ENCODE measurements at places on chromosomes 7 and 10.
A peak's percentile ranks its signal among the peaks of the same experiment; 100 is the strongest.

- DNase-seq = peak; percentile 78
Observed at GRCh38 chr7:114832906-114833595, 88.8 kb upstream of the MDFIC start.

- DNase-seq = no peak
Observed at GRCh38 chr10:35347121-35347562, 10.8 kb downstream of the CCNY start.

- DNase-seq = no peak
Observed at GRCh38 chr10:90032519-90032918, 331.1 kb downstream of the KIF20B start.

DNA sequence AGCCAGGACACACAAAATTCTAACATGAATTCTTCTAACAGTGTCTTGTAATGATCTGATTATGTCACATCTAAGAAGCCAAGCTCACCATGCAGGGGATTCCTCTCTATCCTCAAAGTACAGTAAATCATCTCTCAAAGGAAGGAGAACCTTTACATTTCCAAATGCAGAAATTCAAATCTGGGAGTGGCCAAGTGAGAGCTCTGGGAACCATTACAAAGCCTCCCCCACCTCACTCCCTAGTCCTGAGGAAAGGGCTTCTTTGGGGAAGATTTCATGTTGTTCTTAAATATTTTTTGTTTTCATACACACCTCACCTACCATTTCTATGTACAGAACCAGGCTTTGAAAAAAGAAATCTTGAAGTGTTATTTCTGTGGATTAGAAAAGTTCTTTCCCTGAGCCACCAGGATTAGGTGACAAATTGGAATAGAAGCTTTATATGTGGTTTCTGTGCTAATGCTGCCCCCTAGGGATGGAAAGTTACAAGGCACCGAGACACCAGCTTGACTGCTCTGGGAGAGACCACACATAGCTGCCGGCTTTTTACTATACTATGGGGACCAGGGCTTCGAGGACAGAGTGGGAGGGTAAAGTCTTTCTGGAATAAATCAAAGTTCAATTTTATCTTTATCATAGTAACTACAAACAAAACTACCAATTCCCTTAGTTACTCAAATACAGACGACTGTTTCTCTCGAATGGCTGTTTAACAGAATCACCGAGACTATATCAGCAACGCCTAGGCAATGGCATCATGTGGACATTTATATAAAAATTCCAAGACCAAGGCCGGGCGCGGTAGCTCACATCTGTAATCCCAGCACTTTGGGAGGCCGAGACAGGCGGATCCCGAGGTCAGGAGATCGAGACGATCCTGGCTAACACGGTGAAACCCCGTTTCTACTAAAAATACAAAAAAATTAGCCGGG is 116.1 kb downstream of the RNF216 start:
- DNase-seq = peak; percentile 49

DNA sequence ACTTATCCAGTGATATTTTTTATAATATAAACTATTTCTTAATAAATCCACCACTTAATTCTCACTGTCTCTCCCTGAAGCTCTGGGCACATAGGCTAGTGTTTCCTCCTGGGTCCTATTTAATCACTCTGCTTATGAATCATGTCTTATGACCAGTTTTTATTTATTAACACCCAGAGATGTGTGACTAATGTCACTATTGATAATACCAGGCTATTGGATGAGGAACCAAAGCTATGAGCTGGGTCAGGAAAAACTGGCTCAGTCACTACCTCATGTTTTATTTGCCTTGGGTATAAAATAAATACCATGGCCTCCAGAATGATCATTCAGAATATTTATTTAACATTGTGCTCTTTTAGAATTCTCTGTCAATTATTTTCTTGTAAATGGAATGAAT is 5.2 kb downstream of the SEMA3E start:
- DNase-seq = no peak

GRCh38 chr7:104767826-104768536 is 246.0 kb upstream of the KMT2E start:
- no peak for DNase-seq

- no peak for DNase-seq
Observed at GRCh38 chr7:118777308-118777707, 552.8 kb downstream of the ANKRD7 start.

DNA sequence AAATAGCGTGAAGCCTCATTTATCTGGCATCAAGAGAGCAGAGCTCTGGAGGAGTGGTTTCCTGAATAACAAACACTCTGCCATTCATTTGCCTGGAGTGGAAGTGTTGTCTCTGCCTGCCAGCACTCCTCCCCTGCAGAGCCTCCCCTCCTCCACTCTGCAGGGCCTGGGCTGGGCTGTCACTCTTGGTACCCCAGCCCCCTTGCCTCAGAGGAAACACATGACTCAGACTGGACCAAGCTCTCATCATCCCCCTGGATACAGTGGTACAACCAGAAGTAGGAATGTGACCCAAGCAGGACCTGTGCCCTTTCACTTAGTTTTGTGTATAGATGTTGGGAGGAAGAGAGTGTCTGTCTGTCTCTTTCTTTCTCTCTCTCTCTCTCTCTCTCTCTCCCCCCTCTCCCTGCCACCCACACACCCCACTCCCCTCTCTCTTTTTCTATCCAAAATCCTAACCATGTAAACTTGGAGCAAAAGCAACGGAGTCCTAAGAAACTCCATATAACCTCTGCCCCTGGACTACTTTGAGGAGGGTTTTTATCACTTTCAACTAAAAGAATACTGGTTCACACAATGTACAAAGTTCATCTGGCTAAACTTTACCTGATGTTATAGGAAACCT is 43.9 kb downstream of the DOCK4 start:
- DNase-seq = no peak

- DNase-seq = no peak
Observed at GRCh38 chr10:18860186-18860585, 188.4 kb upstream of the MALRD1 start.
